ENCODE measurements at places on chromosomes 1 and 21. TPM values are rescaled to one million over a fixed set of nuclear protein-coding genes. Genes with fewer than 3 reads are reported as not detected.

DNA sequence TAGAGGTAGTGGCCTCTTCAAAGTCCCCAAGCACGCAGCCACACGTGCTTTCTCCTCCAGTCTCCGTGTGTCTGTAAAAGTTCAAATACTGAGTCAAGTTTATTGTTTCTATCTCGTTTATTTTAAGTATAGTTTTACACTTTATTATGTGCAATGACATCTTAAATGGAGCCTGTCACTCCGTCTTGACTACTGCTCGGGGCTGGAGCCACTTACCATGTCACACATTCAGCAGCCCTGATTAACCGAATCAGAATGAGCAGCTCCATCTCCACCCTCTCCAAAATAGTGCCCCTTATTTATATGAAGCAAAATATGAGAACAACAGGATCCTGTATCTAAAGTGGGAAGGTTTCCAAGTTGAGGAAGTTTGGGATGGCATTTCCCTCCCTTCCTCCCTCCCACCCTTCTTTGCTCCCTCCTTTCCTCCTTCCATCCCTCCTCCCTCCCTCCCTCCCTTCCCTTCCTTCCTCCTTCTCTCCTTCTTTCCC lies 201.0 kb downstream of the PBX1 start:
- DNase-seq, result no peak

DNA sequence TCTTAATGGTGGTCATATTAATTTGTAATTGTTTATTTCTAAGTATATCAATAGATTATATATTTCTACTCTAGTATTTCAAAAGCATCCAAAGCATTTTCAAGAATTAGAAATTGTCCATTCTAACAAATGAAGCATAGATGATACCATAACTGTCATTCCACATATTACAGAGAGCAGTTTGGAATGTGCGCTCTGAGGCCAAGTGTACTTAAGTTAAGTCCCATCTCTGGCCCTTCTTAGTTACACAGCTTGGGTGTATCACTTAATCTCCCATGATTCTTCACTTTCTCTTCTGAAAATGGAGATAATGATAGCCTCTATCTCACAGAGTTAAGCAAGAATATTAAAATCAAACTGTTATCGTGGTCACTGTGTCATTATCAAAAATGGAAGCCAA lies 281.1 kb downstream of the MRPL39 start:
- no peak for DNase-seq

- DNase-seq, result no peak
Observed at GRCh38 chr1:211703812-211704537, 28.6 kb upstream of the NEK2 start.

GRCh38 chr1:70227439-70227838 lies 6.3 kb downstream of the SRSF11 start:
- no peak for DNase-seq

GRCh38 chr1:179448437-179449149 lies 82.8 kb downstream of the AXDND1 start:
- DNase-seq, result no peak

ETNK2 gene
- 4.5 TPM for total RNA-seq

DNA sequence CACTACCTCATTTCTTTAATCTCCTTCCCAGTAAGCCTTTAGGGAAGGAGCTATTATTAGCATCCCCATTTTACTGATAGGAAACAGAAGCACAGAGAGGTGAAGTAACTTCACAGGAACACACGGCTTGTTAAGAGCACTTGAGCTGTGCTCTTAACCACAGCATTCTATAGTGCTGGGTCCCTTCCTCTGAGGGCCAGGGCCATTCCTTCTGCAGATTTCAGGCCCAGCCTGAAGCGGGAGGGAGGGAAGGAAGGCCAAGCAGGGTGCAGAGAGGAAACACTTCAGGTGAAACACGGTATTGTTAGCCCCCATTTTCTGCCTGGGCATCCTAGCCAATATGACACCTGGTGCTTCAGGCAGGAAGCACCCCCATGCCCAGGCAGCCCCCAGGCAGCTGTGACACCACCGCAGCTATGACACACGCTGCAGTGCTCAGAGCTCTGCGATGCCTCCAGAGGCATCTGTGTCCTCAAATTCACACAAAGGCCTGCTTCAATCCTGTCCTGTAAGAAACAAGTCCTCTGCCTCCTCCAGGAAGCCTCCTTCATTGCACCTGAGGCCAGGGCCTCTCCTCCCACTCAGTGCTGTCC lies 4.5 kb upstream of the EXTL1 start:
- DNase-seq, result no peak

DNA sequence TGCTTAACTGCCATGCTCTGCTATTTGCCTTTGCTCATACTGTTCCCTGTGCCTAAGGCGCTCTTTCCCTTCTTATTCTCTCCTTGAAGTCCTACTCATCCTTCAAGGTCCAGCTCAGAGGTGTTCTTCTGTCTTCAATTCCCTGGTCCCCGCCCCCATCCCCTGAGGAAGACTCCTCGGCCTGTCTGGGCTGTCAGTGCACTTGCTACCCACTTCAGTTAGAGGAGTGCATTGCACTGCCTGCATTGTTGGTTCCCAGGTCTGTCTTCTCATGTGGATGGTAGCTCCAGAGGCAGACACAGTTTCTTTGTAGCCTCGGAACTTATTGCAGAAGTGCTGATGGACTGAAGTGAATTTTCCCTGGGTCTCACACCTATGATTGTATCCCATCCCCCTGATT lies 194.0 kb downstream of the C1orf94 start:
- DNase-seq, result no peak

- DNase-seq, result no peak
Observed at GRCh38 chr1:170168265-170168664, 22.5 kb downstream of the NTMT2 start.

DNA sequence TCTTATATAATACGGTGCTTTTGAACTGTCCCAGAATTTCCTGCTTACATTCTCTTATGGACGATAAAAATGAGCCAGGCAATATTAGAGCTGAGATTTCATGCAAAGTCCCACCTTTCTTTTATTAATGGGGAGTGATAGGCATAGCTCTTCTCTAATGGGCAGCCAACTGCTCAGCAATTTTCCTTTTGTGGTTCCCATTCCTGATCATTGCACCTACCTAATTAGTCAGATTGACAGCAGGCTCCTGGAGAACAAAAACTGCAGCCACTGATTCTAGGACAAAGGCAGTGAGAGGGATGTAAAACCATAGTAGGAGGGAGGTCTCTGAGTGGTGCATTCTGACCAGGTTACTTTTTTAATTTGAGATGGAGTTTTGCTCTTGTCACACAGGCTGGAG lies 110.4 kb downstream of the UCK2 start:
- DNase-seq, result no peak

GRCh38 chr1:12230549-12231275 lies 882 bp downstream of the VPS13D start:
- peak; percentile 86 for DNase-seq
